Uterus (tissue), 4 donors: ENCODE measurements at places on chromosomes 16 and 17.

DNA sequence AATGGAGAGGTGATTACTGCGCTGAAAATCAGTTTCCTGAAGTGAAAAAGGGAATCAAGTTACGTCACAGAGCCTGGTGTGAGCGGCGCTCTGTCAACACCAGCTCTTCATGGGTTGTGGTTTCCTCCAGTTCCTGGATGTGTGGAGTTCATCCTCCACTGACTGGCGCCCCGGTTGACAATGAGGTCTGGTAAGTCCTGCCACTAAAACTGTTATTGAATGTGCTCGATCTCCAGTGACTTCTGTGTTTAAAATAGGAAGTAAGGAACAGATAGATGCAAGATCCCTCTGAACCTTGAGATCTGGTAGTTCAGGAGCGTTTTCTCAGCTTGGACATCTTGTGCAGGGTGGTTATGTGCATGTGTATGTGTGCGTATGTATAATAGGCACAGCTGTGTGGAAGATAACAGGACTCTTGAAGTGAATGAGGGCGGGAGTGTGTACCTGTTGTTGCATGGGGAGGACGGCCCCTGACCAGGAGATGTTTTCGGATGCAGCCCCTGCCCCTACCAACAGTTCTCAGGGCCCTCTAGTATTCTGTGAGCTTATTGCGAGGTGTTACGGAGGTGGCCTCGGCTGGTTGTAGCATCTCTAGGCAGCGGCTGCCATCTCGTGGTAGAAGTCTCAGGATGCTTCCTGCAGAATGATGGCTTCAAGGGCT lies 22.0 kb upstream of the GOT2 start:
- DNase-seq = peak; percentile 55

- DNase-seq = no peak
These were observed 11.5 kb upstream of the ZG16 start for GRCh38 chr16:29766571-29766970.

DNA sequence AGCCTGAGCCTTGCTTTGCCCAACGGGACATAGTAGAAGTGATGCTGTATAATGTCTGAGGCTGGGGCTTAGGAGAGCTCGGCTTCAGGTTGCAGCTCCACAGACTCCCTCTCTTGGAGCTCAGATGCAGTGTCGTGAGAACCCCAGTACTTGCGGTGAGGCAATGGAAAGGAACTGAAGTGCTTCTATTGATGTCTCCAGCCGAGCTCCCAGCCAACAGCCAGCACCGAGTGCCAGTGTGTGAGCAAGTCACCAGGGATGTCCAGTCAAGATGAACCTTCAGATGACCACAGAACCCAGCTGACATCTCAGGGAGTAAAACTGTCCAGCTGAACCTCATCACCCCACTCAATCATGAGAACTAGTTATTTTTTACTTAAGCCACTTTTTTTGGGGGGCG lies 268.1 kb downstream of the IRF8 start:
- no peak for DNase-seq

DNA sequence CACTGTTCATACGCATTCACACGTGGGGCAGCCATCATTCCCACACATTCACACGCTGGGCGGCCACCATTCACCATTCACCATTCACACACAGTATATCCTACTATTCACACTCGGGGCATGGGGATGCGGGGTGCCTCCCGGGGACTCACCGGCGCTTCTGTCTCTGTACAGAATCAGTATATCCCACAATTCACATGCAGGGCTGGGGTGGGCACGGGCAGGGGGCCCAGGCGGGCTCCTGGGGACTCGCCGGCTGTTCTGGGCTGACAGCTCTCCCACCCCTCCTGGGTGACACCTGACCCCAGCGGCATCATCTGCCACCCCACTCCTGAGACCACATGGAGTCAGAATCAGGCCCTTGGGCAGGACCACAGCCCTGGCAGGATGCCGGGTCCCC lies 9.6 kb downstream of the NME3 start:
- no peak for DNase-seq

GRCh38 chr16:78473031-78473699 lies 373.7 kb downstream of the WWOX start:
- DNase-seq = no peak

DNA sequence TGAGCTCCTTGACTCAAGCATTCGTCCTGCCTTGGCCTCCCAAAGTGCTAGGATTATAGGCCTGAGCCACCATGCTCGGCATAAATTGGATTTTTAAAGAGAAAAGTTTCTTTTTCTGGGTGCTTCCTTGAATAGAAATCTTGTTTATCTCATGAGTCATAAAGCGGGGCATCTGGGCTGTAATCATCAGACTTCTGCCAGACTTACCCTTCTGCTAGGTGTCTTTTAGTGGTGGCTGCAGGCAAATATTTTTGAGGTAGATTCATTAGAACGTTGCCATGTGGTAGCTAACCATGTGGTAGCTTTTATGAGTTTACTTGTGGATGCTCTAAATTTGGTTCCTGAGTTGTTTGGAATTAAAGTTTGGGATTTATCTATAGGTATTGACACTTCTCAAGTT lies 13.4 kb downstream of the PGS1 start:
- DNase-seq = no peak

- DNase-seq = no peak
These were observed 39.9 kb upstream of the CCDC182 start for GRCh38 chr17:57785022-57785421.

- DNase-seq = no peak
These were observed 3.8 kb upstream of the ICAM2 start for GRCh38 chr17:64024215-64024654.

GRCh38 chr17:39800540-39800939 lies 62.8 kb downstream of the GRB7 start:
- no peak for DNase-seq

GRCh38 chr16:11698271-11698689 lies 30.0 kb downstream of the SNN start:
- DNase-seq = no peak

GRCh38 chr17:45361976-45362375 lies 45.2 kb upstream of the MAP3K14 start:
- DNase-seq = no peak

DNA sequence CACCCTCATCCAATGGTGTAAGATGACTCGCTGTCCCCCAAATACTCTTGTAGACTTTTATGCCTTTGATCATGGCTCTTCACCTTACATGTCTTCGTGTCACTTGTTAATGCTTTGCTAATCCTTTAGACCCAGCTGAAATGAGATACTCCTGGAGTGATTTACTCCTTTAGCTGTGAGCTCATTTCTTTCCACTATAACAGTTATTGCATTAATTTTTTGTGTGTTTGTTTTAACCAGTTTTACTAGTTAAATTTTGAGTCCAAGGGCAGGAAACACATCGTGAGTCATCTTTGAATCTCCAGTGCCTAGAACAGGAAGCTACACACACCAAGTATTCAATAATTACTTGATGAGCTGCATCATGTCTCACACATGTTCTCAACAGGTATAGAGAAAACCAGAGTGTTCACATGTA lies 6.5 kb upstream of the CTCF start:
- no peak for DNase-seq

GRCh38 chr17:46865100-46865499 lies 13.7 kb downstream of the WNT9B start:
- no peak for DNase-seq

GRCh38 chr17:7915179-7915610 lies 894 bp downstream of the RNF227 start:
- DNase-seq = peak; percentile 71

GRCh38 chr16:534856-535445 lies 7.4 kb downstream of the CAPN15 start:
- DNase-seq = no peak

- no peak for DNase-seq
These were observed 59.0 kb downstream of the TANGO6 start for GRCh38 chr16:68902003-68902968.
